ENCODE measurements at places on chromosomes 11 and 22. TPM values are rescaled to one million over a fixed set of nuclear protein-coding genes. Genes with fewer than 3 reads are reported as not detected.

GRCh38 chr22:49159711-49160110 is 668.0 kb downstream of the BRD1 start:
- no peak for DNase-seq

- DNase-seq = no peak
Observed at GRCh38 chr11:36235750-36236149, 53.5 kb downstream of the COMMD9 start.

Gene HSPB2
- not detected for total RNA-seq

Gene HTR3A
- total RNA-seq = not detected

Gene MYOD1
- not detected for total RNA-seq

All from neural progenitor cell (in vitro differentiated cells).